ENCODE measurements at places on chromosomes 7 and 10.

GRCh38 chr10:14665304-14665703 is 109.4 kb downstream of the FAM107B start:
- no peak for DNase-seq

DNA sequence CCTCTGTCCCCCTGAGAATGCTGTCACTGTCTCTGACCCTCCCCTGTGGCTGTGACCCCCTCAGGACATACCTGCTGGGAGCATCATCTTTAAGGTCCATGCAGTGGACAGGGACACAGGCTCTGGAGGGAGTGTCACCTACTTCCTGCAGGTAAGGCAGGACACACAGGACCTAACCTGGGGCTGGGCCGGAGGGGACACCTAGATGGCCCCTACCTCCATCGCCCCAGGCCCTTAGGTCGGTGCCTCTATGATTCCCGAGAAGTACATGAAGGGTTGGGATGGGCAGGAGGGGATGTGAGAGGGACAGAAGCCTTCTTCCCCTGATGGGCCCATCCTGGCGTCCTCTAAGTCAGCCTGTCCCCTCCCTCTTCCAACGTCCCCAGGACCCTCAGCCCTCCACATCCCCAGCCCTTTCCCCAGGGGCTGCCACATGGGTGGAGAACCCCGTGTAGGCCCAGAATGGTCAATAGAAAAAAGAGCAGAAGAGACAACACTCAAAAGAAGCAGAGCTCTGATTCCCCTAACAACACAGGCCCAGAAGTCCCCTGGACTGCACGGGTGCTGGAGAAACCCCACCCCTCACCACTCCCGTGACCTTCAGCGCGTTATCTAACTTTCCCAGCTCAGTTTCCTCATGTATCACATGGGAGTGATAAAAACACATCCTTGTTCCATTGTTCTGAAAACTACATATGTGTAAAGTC is 6.4 kb downstream of the CDHR1 start:
- no peak for DNase-seq

GRCh38 chr10:1570416-1571051 is 166.8 kb downstream of the ADARB2 start:
- DNase-seq, result no peak

GRCh38 chr10:103480521-103480920 is 1.5 kb upstream of the CALHM3 start:
- DNase-seq, result no peak

- no peak for DNase-seq
Measured at GRCh38 chr7:74092964-74093471, 9.4 kb downstream of the LIMK1 start.

GRCh38 chr7:25900245-25900644 is 251.8 kb upstream of the NFE2L3 start:
- DNase-seq, result no peak

- DNase-seq, result no peak
Measured at GRCh38 chr7:97126483-97127171, 9.1 kb downstream of the SDHAF3 start.

DNA sequence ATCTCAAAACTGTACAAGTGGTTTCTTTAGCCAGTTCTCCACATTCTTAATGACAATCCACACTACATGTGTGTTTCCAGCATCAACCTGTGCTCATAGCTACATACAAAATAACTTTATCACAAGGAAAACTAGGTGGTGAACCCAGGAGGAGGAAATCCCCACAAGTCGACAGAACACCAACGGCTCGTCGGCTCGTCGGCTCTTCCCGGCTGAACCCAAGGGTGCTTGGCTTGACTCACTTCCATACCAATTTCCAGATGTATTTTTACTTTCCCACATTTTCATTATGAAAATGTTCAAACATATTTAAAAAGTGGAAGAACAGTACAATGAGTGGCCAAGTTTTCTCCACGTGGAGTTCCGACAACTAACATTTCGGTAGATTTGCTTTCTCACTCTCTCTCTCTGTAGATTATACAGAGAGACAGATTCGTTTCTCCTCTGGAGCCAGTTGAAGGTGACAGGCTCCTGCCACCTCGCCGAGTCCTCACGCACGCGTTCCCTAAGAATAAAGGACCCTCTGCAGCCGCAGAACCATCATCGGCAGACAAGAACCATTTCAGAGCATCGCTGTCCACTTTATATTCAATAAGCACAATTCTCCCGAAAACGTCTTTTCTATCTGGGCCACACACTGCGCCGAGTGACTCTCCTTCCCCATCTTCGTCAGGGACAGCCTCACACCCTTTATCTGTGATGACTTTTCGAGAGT is 53.3 kb downstream of the DIP2C start:
- DNase-seq, result no peak

DNA sequence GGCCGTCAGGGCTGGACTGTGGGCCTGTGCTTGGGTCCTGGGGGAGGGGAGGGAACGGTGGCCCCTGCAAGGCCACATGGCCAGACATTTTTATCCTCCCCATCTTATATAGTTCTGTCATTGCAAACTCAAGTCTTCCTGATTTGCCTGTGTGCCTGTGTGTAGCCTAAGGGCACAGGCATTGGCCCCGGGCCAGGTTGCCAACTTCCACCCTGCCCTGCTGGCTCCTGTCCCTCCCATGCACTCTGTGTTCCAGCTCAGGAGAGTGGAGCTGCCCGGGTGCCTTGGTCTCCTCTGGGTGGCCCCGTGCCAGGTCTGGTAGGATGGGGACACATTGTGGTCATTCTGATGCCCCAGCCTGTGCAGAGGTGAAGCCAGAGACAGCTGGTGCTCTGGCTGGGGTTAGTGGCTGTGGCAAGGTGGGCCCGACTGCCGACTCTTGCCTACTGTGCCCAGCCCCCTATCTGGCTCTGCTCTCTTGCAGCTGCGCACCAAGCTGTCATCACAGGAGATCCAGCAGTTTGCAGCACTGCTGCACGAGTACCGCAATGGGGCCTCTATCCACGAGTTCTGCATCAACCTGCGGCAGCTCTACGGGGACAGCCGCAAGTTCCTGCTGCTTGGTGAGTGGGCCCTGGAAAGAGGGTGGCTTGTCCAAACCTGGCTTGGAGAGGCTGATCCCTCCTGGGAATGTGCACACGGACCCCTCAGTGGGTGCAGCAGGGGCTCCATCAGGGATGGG is 14.8 kb downstream of the NACAD start:
- no peak for DNase-seq
